ENCODE measurements at places on chromosomes 16 and 17.

GRCh38 chr17:27533874-27534815 lies 77.9 kb downstream of the KSR1 start:
- no peak for DNase-seq

- DNase-seq: no peak
Measured at GRCh38 chr17:12671906-12672305, 6.2 kb downstream of the MYOCD start.

- no peak for DNase-seq
Measured at GRCh38 chr17:75899767-75900468, 3.2 kb upstream of the TRIM65 start.

- no peak for DNase-seq
Measured at GRCh38 chr16:54090602-54091001, 196.0 kb downstream of the IRX3 start.

DNA sequence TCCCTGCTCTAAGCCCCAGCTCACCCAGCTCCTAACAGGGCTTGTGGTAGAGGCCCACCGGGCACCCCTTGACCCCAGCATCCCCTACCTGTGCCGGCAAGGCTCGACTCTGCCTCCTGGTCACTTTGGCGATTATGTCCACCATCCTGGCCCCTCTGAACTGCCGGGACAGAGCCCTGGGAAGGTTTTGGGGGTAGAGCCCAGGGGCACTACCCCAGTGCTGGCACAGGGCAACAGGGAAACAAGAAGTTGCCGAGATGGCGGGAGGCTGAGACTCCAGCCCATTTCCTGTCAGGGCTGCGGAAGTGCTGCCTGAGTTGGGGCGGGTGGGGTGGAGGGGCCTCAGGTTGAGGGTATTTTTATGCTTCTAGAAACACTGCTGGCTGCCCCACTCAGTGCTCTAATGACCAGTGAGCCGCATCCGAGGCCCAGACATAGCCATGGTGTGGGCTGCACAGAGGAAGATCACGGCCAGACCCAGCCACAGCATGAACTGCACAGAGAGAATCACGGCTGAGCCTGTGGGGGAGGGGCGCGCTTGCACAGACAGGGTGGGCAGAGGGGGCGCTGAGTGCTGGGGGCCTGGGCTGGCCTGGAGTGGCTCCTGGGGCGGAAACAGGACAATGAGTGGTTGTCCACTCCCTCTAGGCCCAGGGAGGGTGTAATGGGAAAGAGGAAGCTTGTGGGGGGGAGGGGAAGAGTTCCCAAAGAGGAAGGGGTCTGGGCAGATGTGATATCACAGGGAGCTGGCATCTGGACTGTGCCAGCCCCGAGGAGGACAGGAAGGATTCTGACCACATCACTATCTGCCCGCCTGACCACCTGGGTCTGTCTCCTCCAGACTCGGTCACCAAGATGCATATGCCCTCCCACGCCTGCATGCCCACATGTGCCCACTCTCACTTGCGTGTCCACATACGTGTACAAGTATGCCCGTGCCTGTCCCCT lies 22.3 kb downstream of the ARHGAP27 start:
- no peak for DNase-seq

GRCh38 chr17:31568539-31568938 lies 177.1 kb downstream of the RAB11FIP4 start:
- no peak for DNase-seq

GRCh38 chr17:21124086-21124485 lies 2.7 kb upstream of the DHRS7B start:
- no peak for DNase-seq

- DNase-seq: no peak
Measured at GRCh38 chr17:17606416-17607000, 15.0 kb upstream of the PEMT start.

DNA sequence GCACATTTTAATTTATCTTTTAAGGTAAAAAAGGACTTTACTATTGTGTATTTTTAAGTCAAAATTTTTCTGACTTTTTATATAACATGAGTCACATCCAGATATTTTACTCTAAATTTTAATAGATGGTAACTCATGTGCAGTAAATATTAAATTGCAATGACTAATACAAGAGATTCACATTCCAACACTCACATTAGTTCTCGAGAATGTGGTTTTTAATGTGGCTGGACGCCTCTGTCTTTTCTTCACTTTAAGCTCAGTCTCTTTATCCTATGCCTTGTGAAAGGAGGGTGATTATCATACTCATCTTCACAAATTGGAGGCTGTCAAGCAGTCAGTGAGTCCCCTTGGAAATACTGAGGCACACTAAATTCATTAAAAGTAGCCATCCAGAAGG lies 315.6 kb downstream of the HS3ST3B1 start:
- no peak for DNase-seq

DNA sequence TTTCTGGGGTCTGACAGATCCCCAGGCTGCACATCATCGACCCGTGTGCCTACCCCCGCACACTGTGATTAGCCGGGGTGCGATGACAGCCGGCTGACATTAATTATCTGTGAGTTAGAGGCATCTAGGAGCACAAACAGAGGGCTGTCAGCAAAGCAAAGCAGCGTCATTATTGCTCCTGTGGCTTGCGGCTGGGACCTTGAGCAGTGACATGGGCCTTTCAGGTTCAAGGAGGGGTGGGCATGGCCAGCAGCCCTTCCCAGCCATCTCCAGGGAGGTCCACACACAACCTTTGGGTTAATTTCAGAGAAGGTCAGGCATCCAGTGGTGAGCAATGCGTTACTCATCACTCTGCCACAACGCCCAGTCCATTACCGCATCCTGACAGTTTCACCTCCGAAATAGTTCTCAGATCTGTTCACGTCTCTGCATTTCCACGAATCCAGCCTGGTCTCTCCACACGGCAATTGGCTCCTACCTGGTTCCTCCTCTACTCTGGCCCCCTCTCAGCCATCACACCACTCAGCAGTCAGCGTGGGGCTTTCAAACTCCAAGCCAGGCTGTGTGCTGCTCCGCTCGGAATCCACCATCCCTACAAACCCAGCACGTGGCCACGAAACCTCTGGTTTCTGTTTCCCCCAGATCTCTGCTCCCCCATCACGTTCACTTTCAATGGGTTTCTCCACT lies 249.7 kb upstream of the C16orf82 start:
- DNase-seq: no peak

Data from NCI-H1092 treated with DMSO at 0.1 percent for 48 hours (cell line).